ENCODE measurements at places on chromosomes 7 and 10. TPM values are rescaled to one million over a fixed set of nuclear protein-coding genes. Genes with fewer than 3 reads are reported as not detected.

The GSTO2 gene
- 18.4 TPM for total RNA-seq

The PDLIM1 gene
- 52.5 TPM for total RNA-seq

The CARD11 gene
- total RNA-seq, result 0.16 TPM

The SDK1 gene
- 4.9 TPM for total RNA-seq

The GALNT11 gene
- 21.3 TPM for total RNA-seq

The DLX6 gene
- not detected for total RNA-seq

The TMEM236 gene
- total RNA-seq, result not detected

The ITGA8 gene
- under 0.01 TPM for total RNA-seq

The CCDC172 gene
- total RNA-seq, result not detected

The SPACDR gene
- not detected for total RNA-seq

The ASZ1 gene
- total RNA-seq, result 0.24 TPM

The COX19 gene
- 6.2 TPM for total RNA-seq

The PRPS1L1 gene
- not detected for total RNA-seq

The NKX1-2 gene
- total RNA-seq, result not detected

The CHST15 gene
- 13.3 TPM for total RNA-seq

The MOGAT3 gene
- not detected for total RNA-seq

The TEX36 gene
- total RNA-seq, result not detected

The PRDX3 gene
- 108 TPM for total RNA-seq

The AQP1 gene
- total RNA-seq, result 1.4 TPM

The JCAD gene
- total RNA-seq, result 9.8 TPM

The SLC26A3 gene
- total RNA-seq, result not detected

The FAM13C gene
- total RNA-seq, result 1.9 TPM

The CTAGE15 gene
- 0.64 TPM for total RNA-seq

The INA gene
- total RNA-seq, result 1.1 TPM

The TMEM178B gene
- total RNA-seq, result not detected

The TBXAS1 gene
- 5.3 TPM for total RNA-seq

The CUBN gene
- total RNA-seq, result 0.16 TPM

The ZCWPW1 gene
- total RNA-seq, result 1.8 TPM

The LGI1 gene
- not detected for total RNA-seq

The GIMAP1 gene
- total RNA-seq, result under 0.01 TPM

The SLC13A1 gene
- total RNA-seq, result not detected

The ZNF212 gene
- 5.8 TPM for total RNA-seq

The OR2A5 gene
- not detected for total RNA-seq

The PAX4 gene
- total RNA-seq, result not detected

The DOCK4 gene
- 16.4 TPM for total RNA-seq

The PTPRE gene
- total RNA-seq, result 7.8 TPM

The OR9A2 gene
- total RNA-seq, result not detected

The AKR1C8 gene
- total RNA-seq, result not detected

The ANKRD1 gene
- 13.3 TPM for total RNA-seq

The MPLKIP gene
- 60.6 TPM for total RNA-seq

The RBM20 gene
- 1.2 TPM for total RNA-seq

The DNAH11 gene
- 1.2 TPM for total RNA-seq

The TSPAN15 gene
- total RNA-seq, result 4.4 TPM

The PTN gene
- 34.1 TPM for total RNA-seq

The LIPJ gene
- not detected for total RNA-seq

Data from epithelial cell of alveolus of lung (primary cell).